NCI-H460 (cell line): ENCODE measurements at places on chromosomes 12 and 14.
A peak's percentile ranks its signal among the peaks of the same experiment; 100 is the strongest.

DNA sequence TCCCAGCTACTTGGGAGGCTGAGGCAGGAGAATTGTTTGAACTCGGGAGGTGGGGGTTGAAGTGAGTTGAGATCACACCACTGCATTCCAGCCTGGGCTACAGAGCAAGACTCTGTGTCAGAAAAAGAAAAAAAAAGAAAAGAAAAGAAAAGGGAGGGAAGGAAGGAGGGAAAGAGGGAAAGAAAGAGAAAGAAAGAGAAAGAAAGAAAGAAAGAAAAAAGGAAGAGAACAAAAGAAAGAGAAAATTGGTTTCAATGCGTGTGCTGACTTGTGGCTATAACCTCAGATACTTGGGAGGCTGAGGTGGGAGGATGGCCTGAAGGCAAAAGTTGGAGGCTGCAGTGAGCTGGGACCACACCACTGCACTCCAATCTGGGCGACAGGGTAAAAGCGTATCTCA lies 128.4 kb upstream of the TBX3 start:
- DNase-seq = no peak

DNA sequence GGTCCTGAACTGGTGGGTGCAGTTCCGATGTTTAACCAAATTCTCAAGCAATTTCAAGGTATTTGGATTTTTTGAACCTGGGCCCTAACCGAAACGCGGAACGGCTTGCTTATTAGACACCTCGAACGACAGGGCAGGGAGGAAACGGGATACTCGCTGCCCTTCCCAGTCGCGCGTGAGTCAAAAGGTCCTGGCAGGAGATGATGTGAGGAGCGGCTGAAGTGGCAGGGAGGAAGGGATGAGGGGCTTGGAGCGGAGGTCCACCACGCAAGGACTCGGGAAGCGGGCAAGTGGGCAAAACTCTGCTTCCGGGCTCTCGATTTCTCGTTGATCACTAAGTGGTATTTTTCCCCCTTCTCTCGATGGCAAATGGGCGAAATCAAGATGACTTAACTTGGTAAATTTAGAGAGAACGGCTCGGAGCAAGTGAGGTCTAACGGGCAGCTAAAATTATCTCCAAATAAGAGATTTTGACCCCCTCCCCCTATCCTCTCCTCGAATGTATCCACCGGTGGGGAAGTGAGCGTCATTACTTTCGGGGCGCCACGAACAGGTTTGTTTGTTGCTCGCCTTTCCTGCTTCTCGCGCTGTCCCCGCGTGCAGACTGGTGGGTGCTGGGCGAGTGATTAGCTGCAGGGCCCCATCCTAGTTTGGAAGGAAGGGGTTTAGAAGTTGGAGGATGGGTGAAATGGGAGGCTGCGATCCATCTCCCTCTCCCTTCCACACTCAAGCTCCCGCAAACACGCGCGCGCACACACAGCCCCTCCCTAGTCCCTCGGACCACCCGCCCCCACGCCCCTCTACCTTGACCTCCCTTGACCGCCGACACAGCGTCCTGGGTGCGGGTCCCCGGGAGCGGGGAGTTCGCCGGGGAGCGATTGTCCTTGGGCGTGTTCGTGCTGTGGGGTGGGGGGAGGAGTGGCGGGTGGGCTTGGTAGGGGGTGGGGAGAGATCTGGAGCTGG lies 986 bp upstream of the NTF3 start:
- DNase-seq = no peak

DNA sequence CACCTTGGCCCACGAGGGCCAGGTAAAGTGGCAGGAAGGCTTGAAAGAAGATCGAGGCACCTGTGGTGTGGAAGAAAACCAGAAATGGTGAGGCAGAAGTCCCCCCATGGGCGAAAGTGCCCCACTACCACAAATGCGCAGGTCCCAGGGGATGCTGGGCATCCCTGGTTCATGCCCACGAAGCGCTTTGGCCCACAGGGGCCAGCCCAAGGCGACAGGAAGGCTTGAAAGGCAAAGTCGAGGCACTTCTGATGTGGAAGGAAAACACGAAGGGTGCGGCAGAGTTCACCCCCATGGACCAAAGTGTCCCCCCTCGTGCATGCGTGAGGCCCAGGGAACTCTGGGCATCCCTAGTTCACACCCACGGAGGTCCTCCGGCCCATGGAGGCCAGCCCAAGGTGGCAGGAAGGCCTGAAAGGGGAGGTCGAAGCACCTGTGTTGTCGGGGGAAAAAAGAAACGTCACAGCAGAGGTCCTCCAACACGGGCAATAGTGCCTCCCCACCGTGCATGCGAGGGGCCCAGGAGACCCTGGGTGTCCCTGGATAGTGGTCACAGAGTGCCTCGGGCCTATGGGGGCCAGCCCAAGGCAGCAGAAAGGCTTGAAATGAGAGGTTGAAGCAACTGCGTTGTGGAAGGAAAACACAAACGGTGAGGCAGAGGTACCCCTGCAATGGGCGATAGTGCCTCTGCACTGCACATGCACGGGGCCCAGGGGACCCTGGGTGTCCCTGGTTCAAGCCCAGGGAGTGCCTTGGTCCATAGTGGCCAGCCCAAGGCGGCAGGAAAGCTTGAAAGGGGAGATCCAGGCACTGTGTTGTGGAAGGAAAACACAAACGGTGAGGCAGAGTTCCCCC lies 373.9 kb downstream of the ALG10 start:
- no peak for DNase-seq

- peak; percentile 76 for DNase-seq
These were observed 26.6 kb upstream of the MDM1 start for GRCh38 chr12:68358532-68359485.

GRCh38 chr12:53097564-53098353 lies at the start of gene IGFBP6:
IGFBP6 (plus strand) TSS chr12:53097667; CDS start chr12:53097718, 51 bp downstream.
- DNase-seq = peak; percentile 47

DNA sequence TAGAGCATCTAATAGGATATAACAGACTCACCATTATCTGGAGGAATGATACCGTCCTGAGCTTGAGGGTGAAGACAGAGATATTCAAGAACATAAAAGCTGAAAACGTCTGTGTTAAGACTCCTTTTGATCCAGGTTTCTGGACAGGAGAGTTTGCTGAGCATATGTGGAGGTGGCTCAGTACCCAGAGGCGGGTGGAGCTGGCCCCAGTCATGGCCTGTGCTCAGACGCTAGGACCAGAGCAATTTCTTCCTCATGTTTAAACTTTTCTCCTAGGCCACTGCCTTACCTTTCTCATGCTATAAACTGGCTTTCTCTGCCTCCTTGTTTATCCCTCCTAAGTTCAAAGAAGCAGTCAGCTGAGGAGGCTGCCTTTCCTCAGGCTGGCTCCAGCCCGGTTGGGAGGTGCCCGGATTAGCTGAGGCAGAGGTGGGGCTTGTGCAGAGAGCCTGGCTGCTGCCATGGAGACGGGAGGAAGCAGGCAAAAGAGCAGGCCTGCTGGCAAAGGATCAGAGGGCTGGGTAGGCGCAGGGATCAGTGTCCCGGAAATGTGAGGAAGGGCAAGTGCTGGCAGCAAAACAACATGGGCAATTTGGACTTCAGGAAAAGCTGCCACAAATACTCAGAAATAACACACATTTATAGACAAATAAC lies 13.7 kb downstream of the COA8 start:
- DNase-seq = peak; percentile 75

- peak; percentile 84 for DNase-seq
These were observed 326.3 kb downstream of the ZFP36L1 start for GRCh38 chr14:68466491-68466977.
